T-helper 17 cell (primary cell): ENCODE measurements at places on chromosomes 7 and 10.

GRCh38 chr10:36716291-36716690 lies 409.1 kb upstream of the ANKRD30A start:
- no peak for DNase-seq
- no peaks in the 10 kb centered on the region for H3K4me1 ChIP-seq
- H3K4me3 ChIP-seq: no peak overlapping the region
- no peak overlapping the region for H3K27ac ChIP-seq
- H3K27me3 ChIP-seq: no peaks in the 10 kb centered on the region

GRCh38 chr10:78927257-78927995 lies 141.3 kb upstream of the ZMIZ1 start:
- no peak overlapping the region for H3K4me3 ChIP-seq
- no peaks in the 10 kb centered on the region for H3K36me3 ChIP-seq
- H3K27me3 ChIP-seq: peaks cover 11% of the 10 kb centered on the region
- no peak for DNase-seq

GRCh38 chr10:102117391-102118159 lies 2.6 kb downstream of the LDB1 start:
- H3K27me3 ChIP-seq: no peaks in the 10 kb centered on the region
- peak overlapping the region; percentile 94 for H3K4me3 ChIP-seq
- peaks cover 62% of the 10 kb centered on the region for H3K4me1 ChIP-seq
- peak overlapping the region; percentile 95 for H3K27ac ChIP-seq
- H3K36me3 ChIP-seq: no peaks in the 10 kb centered on the region

GRCh38 chr7:130153211-130153908 lies 51.8 kb downstream of the TMEM209 start:
- no peak for DNase-seq
- H3K4me3 ChIP-seq: no peak overlapping the region
- H3K4me1 ChIP-seq: no peaks in the 10 kb centered on the region
- no peaks in the 10 kb centered on the region for H3K27me3 ChIP-seq
- H3K27ac ChIP-seq: no peak overlapping the region
- H3K36me3 ChIP-seq: peaks cover 3% of the 10 kb centered on the region

DNA sequence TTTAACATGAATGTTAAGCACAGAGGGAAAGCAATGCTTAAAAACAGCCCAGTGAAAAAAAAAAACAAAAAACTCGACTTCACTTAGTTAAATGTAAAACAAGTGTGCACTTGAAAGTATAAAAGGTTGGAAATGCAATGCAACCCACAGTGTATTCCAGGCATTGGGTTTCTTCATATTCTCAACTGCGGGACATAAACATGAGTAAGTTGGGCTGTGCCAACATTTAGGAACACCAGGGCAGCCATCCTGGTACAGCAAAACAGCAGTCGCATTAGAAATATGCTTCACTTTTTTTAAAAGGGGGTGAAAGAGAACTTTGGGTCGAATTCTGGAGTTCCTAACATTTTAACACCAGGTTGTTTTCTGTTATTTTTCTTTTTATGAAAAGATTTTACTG lies 937 bp downstream of the STEAP1 start:
- H3K36me3 ChIP-seq: no peaks in the 10 kb centered on the region
- H3K27ac ChIP-seq: no peak overlapping the region
- H3K27me3 ChIP-seq: peaks cover 29% of the 10 kb centered on the region
- H3K4me1 ChIP-seq: peaks cover 3% of the 10 kb centered on the region

GRCh38 chr7:88806280-88807037 lies 10.9 kb upstream of the TEX47 start:
- H3K27me3 ChIP-seq: no peaks in the 10 kb centered on the region
- no peak for DNase-seq
- no peaks in the 10 kb centered on the region for H3K36me3 ChIP-seq
- H3K4me1 ChIP-seq: no peaks in the 10 kb centered on the region
- H3K27ac ChIP-seq: no peak overlapping the region
- H3K4me3 ChIP-seq: no peak overlapping the region

DNA sequence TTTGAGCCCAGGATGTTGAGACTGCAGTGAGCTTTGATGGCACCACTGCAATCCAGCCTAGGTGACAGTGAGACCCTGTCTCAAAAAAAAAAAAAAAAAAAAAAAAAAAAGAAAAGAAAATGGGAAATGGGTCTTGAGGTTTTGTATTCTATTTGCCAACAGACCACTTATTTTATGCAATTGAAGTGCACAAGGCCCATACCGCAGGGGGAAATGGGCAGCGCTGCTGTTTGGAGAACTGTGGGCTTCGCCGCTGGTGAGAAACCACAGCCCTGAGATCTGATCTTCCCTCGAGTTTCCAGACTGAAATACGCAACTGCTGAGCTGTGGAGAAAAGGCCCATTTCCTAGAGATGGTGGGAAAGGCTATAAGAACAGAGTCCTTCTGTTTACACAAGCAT lies 512.0 kb downstream of the TCERG1L start:
- DNase-seq: no peak
- H3K27ac ChIP-seq: no peak overlapping the region
- H3K27me3 ChIP-seq: peaks cover 5% of the 10 kb centered on the region
- no peak overlapping the region for H3K4me3 ChIP-seq
- no peaks in the 10 kb centered on the region for H3K4me1 ChIP-seq

DNA sequence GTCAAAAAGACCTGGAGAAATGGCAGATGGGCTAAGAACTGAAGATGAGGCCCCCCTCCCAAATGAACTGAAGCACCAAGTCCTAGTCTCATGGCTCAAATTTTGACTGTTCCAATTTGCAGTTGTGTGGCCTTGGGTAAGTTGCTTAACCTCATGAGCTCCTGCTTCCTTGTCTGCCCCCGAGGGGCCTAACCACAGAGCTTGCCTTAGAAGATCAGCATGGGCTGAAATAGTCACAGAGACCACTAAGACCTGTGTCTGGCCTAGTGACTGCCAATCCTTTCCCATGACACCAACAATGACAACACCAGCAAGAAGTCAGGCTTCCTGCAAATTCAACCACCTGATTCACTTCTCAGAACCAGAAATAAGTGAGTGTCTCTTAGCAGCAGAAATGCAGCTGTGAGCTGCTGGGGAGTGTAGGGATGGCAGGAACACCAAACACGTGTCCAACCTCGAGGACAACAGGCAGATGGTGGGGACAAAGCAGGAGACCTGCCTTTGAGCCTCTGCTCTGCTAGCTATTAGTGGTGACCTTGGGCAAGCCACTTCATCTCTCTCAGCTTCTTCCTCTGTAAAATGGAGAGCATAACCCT lies 23.7 kb downstream of the CRHR2 start:
- H3K4me3 ChIP-seq: no peak overlapping the region
- no peak for DNase-seq
- peaks cover 6% of the 10 kb centered on the region for H3K27me3 ChIP-seq
- no peak overlapping the region for H3K27ac ChIP-seq
- peaks cover 8% of the 10 kb centered on the region for H3K36me3 ChIP-seq

DNA sequence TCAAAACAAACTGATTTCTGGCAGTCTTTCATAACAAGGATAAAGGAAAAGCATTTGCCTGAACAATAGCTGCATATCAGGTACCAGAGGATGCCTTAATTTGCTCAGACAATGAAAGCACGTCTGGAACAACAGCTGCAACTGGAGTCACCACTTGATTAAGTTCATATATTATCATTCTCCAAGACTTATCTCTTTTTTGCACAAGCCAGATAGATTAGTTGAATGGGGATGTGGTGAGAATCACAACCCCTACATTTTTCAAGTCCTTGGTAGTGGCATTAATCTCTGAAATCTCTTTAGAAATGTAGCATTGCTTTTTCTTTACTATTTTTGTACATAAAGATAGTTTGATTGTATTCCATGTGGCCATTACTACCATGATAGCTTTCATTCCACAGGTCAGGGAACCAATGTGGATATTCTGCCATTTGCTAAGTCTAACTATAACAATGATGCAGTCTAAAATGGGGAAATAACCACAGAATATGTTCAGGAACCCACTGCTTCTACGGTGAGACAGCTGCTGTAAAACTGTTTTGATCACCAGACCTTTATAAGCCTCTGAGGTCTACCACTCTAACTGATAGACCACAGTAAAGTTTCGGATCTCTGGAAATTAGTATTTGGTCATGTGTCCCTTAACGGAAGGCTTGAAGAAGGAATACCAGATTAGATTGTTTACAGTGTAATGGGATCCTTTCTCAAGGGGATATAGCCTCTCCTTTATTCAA lies 1176.2 kb downstream of the DNAJB9 start:
- H3K27ac ChIP-seq: no peak overlapping the region
- H3K27me3 ChIP-seq: no peaks in the 10 kb centered on the region
- H3K4me3 ChIP-seq: no peak overlapping the region
- no peaks in the 10 kb centered on the region for H3K36me3 ChIP-seq
- H3K4me1 ChIP-seq: no peaks in the 10 kb centered on the region
- DNase-seq: no peak

- H3K27me3 ChIP-seq: peaks cover 9% of the 10 kb centered on the region
- H3K36me3 ChIP-seq: peaks cover 2% of the 10 kb centered on the region
- H3K4me1 ChIP-seq: peaks cover 2% of the 10 kb centered on the region
- no peak overlapping the region for H3K27ac ChIP-seq
These were observed 10.2 kb upstream of the ZFYVE27 start for GRCh38 chr10:97726636-97727178.

- H3K36me3 ChIP-seq: no peaks in the 10 kb centered on the region
- H3K4me3 ChIP-seq: no peak overlapping the region
- no peaks in the 10 kb centered on the region for H3K4me1 ChIP-seq
These were observed 375.0 kb upstream of the FZD8 start for GRCh38 chr10:36017137-36017536.

- H3K27ac ChIP-seq: peak overlapping the region; percentile 54
- no peaks in the 10 kb centered on the region for H3K4me1 ChIP-seq
These were observed 35.2 kb upstream of the STOX1 start for GRCh38 chr10:68792115-68792514.

DNA sequence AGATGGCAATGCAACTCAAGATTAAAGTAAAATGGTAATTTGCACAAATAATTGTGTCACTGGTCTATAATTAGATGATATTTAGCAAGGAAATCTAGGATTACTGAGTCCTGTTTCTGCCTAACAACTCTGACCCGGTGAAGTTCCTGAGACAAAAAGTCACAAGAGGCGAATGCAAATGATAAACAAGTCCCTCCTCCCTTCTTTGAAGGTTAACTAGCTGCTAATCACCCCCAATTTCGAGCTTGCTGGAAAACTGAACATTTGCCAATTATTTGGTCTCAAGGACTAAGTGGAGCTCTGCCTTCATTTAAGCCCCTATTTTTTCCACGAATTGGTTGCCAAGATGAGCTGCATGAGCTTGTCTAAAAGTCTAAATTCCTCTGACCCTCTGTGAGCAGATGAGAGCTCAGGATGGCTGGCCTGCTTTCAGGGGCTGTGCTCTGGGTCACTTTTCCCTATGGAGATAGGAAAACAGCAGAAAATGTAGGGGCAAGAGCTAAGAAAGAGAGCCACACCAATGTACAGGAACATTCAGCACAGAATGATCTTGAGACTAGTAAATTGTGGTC lies 127.3 kb downstream of the MBL2 start:
- H3K27me3 ChIP-seq: no peaks in the 10 kb centered on the region
- no peak overlapping the region for H3K4me3 ChIP-seq
- no peak overlapping the region for H3K27ac ChIP-seq
- no peaks in the 10 kb centered on the region for H3K4me1 ChIP-seq

- no peak overlapping the region for H3K27ac ChIP-seq
- H3K27me3 ChIP-seq: peaks cover 16% of the 10 kb centered on the region
- no peak for DNase-seq
- no peak overlapping the region for H3K4me3 ChIP-seq
These were observed 123.7 kb downstream of the VIPR2 start for GRCh38 chr7:159020987-159021386.

GRCh38 chr10:110078317-110078716 lies 70.5 kb downstream of the ADD3 start:
- no peaks in the 10 kb centered on the region for H3K27me3 ChIP-seq
- H3K36me3 ChIP-seq: no peaks in the 10 kb centered on the region
- peak overlapping the region; percentile 93 for H3K4me3 ChIP-seq
- DNase-seq: no peak
- peak overlapping the region; percentile 98 for H3K27ac ChIP-seq
- peaks cover 66% of the 10 kb centered on the region for H3K4me1 ChIP-seq

- no peaks in the 10 kb centered on the region for H3K4me1 ChIP-seq
- peaks cover 29% of the 10 kb centered on the region for H3K27me3 ChIP-seq
- H3K36me3 ChIP-seq: no peaks in the 10 kb centered on the region
- H3K27ac ChIP-seq: no peak overlapping the region
These were observed 78.1 kb upstream of the SLC25A13 start for GRCh38 chr7:96400001-96400400.

GRCh38 chr7:106620676-106621075 lies 40.3 kb downstream of the CCDC71L start:
- peaks cover 5% of the 10 kb centered on the region for H3K4me1 ChIP-seq
- no peak overlapping the region for H3K27ac ChIP-seq
- no peak for DNase-seq
- peaks cover 4% of the 10 kb centered on the region for H3K36me3 ChIP-seq

DNA sequence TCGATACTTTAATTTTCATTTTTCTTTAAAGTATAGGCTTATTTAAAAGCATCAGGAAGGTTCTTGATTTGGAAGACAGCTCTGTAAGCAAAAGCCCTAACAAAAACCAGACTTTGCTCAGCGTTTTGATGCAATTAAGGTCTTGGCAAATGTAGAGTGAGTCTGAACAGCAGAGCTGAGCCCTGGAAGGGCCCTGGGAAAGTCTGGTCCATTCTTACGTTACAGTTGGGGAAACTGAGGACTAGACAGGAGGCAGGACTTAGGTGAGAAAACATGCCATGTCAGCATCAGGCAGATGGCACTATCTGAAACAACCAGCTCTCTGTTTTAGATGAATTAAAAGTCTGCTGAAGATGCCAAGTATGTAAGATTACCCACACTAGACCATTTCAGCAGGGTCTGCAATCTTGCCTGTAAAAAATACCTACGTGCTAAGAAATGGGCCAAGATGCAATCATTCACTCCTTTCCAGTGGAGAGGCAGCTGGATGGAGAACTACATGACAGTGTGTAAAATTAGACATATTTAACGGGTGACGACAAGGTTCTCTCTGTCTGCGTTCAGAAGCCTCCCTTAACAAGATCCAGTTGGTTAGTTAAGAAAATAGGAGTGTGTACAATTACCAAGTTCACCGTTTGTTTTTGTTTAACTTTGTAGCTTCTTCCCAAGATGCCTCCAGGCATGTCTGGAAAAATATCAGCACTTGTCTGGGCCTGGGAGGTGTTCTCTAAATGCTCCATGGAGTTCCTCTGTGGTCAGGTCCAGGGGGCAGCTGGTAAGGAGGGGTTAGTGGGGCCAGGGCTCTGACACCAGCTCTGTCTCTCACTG lies 502.3 kb upstream of the ZMIZ1 start:
- peaks cover 21% of the 10 kb centered on the region for H3K27me3 ChIP-seq
- H3K27ac ChIP-seq: no peak overlapping the region
- peaks cover 8% of the 10 kb centered on the region for H3K36me3 ChIP-seq
- H3K4me1 ChIP-seq: peaks cover 6% of the 10 kb centered on the region
- DNase-seq: no peak

GRCh38 chr10:113126229-113127201 lies 176.5 kb downstream of the TCF7L2 start:
- H3K4me3 ChIP-seq: peak overlapping the region; percentile 47
- no peak overlapping the region for H3K27ac ChIP-seq
- peaks cover 80% of the 10 kb centered on the region for H3K27me3 ChIP-seq
- peaks cover 8% of the 10 kb centered on the region for H3K36me3 ChIP-seq
- DNase-seq: peak; percentile 22

- no peaks in the 10 kb centered on the region for H3K36me3 ChIP-seq
- no peak for DNase-seq
- no peak overlapping the region for H3K4me3 ChIP-seq
- peaks cover 7% of the 10 kb centered on the region for H3K4me1 ChIP-seq
- H3K27me3 ChIP-seq: no peaks in the 10 kb centered on the region
These were observed 100.6 kb downstream of the DLG5 start for GRCh38 chr10:77825965-77826364.
